ENCODE measurements at places on chromosomes 7 and 10.

DNA sequence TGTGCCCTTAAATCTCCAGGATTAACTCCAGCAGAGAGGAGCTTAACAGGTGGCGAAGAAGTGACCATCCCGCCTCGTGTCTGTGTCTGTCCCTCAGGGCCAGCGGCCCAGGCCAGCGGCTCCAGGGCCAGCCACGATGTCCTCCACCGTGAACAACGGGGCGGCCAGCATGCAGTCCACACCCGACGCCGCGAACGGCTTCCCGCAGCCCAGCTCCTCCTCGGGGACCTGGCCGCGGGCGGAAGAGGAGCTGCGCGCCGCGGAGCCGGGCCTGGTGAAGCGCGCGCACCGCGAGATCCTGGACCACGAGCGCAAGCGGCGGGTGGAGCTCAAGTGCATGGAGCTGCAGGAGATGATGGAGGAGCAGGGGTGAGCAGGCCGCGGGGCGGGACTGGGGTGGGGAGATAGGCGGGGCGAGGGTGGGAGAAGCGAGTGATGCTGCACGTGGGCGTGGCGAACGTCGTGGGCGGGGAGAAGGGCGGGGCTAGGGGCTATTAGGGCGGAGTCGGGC is 33.3 kb downstream of the SRRM3 start:
- peak; percentile 62 for DNase-seq

DNA sequence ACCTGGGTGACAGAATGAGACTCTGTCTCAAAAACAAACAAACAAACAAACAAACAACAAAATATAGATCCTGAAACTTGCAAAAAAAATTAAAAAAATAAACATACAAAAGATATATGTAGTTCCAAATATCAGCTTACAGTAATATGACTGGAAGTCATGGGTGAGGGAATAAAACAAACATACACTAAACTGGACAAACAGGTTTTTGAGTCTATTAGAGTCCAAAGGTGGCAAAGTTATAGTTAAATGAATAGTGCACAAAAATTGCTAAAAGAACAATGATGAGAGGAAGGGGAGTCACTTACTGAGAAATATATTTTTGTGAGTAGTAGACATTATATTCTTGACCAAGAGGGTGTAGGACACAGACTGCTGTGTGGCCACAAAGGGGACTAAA is 16.7 kb upstream of the RSBN1L start:
- DNase-seq = no peak

DNA sequence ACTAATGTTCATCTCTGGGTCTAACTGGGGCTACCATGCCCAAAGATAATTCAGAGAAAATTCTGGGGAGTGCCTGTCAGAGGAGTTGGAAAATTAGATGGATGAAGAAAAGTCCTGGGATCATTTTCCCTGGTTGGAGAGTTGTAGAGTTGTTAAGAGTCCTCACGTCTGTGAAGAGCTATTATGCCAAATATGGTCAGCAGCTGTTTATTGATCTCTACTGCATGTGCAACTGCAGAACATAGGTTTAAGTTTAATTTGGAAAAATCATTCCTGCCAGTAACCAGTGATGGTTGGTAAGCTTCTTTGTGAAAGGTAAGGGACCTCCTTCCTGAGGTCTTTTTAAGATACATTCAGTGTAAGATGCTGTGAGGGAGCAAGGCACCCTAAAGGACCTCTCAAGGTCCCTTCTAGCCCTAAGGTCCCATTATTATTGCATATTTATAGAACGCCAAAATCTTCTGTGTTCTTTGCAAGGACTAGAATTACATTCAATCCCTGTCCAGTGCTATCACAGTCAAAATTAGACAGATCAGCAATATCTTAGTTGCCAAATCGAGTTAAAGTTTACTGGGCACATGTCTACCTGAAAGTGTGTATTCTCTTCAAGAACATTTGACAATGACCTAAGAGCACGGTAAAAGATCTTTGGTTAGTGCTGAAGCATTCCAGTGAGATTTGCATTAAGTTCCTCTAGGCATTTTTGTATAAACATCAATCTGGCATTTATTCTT is 62.7 kb downstream of the VTI1A start:
- DNase-seq = no peak

- no peak for DNase-seq
Observed at GRCh38 chr10:48708144-48708543, 23.5 kb downstream of the WDFY4 start.

GRCh38 chr7:69693042-69693441 is 94.8 kb downstream of the AUTS2 start:
- no peak for DNase-seq

- no peak for DNase-seq
Observed at GRCh38 chr7:125390981-125391380, 461.4 kb upstream of the POT1 start.

GRCh38 chr10:79026806-79027146 is 42.0 kb upstream of the ZMIZ1 start:
- DNase-seq = no peak

DNA sequence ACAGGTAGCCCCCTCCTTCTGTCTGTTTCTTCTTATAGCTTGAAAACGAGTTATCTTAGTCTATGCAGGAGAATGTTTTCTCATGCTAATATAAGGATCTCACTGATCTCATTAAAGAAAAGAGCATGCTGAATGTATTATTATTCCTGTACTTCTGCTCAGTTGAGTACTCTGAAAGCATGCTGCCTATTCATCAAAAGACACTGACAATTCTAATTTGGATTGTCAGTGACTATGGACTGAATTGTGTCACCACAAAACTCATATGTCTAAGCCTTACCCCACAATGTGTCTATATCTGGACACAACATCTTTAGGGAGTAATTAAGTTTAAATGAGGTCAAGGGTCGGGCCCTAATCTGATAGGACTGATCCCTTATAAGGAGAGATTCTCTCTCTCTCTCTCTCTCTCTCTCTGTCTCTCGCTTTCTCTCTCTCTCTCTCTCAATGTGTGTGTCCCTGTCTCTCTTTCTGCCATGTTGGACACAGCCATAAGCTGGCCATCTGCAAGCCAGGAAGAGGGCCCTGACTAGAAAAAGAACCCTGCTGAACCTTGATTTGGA is 98.4 kb downstream of the GNAT3 start:
- DNase-seq = no peak

DNA sequence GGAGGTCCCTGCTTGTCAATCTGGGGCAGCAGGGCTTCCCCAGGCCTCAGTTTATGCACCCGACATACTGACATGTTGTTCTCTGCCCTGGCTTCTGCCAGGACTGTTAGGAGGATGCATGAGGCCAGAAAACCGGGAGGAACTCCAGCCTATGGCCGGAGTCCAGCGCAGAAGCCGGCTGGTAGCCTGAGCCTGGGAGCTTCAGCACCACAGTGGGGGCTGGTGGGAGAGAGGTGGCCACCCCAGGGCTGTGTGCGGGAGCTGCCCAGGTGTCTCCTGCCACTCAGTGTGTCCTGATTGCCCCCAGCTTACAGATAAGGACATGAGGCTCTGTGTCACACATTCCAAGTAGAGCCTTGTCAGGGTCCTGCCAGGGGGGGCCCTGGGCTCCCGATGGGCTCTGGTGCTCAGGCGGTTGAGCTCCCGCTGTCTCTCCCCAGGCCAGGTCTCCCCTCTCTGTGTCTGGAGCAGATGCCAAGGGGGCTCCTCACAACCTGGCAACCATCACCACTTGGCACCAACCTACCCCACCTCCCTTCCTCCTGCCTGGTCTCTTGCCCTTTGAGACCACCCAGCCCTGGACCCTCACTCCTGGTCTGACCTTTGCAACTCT is 32.3 kb downstream of the PPIF start:
- DNase-seq = no peak

GRCh38 chr10:96387601-96388000 is 28.8 kb upstream of the OPALIN start:
- no peak for DNase-seq

DNA sequence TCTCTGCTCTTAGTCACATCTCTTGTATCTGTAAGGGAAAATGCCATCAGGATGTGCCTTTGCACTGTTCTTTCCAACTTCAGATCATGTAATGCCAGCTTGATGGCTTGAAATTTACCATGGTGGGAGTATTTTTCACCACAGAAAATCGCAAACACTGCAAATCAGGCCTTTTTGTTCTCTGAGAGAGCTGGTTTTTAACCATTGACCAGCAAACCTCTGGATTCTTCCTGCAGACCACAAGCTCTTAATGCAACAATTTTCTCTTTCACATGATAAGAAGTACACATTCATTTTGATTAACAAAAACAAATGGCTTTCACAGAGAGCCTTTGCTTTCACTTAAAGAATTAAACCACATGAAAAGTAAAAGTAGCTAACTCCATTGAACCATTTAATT is 145.4 kb upstream of the NEBL start:
- no peak for DNase-seq

GRCh38 chr10:18659819-18660535 is 746 bp downstream of the ARL5B start:
- DNase-seq = peak; percentile 25

- DNase-seq = no peak
Observed at GRCh38 chr10:33838731-33839130, 504.3 kb upstream of the NRP1 start.

DNA sequence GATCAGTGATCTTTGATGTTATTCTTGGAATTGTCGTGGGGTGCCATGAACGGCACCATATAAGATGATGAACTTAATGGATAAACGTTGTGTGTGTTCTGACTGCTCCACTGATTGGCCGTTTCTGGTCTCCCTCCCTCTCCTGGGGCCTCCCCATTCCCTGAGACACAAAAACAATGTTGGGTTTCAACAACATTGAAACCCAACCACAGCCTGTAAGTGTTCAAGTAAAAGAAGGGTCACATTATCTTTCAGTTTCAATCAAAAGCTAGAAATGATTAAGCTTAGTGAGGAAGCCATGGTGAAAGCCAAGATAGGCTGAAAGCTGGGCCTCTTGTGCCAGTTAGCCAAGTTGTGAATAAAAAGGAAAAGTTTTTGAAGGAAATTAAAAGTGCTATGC is 19.5 kb downstream of the EN2 start:
- no peak for DNase-seq

DNA sequence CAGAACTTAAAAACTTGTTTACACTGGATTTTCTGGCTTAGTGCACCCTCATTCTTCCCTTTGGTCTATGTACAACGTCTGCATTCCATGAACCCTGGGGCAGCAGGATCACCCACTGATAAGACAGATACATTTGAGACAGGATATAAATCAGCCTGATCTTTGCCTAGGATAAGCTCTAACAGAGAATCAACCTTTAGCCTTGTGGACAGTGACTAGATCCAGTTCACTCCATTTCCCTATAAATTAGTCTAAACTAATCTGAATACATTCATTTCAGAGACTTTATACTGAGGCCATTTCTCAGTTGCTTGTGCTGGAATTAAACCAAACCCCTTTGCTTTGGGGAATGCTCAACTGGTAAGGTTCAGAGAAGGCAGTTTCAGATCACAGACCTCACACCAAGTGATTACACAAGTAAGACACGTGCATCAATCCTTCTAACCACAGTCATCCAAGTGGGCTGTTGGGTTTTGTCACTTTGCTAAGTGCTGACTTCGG is 639.8 kb upstream of the FZD8 start:
- peak; percentile 30 for DNase-seq

GRCh38 chr7:36116347-36117202 is 36.5 kb upstream of the EEPD1 start:
- DNase-seq = peak; percentile 38

GRCh38 chr10:67663449-67664087 is 32.4 kb downstream of the CTNNA3 start:
- no peak for DNase-seq

- no peak for DNase-seq
Observed at GRCh38 chr10:97907211-97907610, 57.6 kb downstream of the GOLGA7B start.

- peak; percentile 99 for DNase-seq
Observed at GRCh38 chr7:80634505-80634904, 3.9 kb upstream of the CD36 start.

DNA sequence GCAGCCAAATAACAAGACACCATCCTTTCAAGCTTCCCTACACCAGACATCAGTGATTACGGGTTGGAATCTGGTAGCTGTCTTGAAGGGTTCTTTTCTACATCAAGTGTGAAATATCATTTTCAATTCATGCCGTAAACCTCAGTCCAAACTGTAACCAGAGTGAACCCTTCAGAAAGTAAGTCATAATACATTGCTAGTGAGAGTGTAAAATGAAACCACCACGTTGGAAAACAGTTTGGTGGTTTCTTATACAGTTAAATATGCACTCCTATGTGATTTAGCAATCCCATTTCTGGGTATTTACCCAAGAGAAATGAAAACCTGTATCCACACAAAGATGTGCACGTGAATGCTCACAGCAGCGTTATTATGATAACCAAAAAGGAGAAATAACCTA is 25.6 kb upstream of the ZC3HAV1L start:
- no peak for DNase-seq

- DNase-seq = no peak
Observed at GRCh38 chr10:3838460-3839437, 53.7 kb upstream of the KLF6 start.

GRCh38 chr10:33453081-33454025 is 118.9 kb upstream of the NRP1 start:
- DNase-seq = peak; percentile 86

GRCh38 chr10:121252756-121253155 is 345.5 kb downstream of the FGFR2 start:
- no peak for DNase-seq

GRCh38 chr7:80131675-80132435 is 2.8 kb upstream of the GNAI1 start:
- no peak for DNase-seq

GRCh38 chr7:15228831-15229230 is 326.3 kb upstream of the DGKB start:
- DNase-seq = no peak

GRCh38 chr10:97573672-97574071 is 1.1 kb downstream of the ANKRD2 start:
- DNase-seq = no peak

DNA sequence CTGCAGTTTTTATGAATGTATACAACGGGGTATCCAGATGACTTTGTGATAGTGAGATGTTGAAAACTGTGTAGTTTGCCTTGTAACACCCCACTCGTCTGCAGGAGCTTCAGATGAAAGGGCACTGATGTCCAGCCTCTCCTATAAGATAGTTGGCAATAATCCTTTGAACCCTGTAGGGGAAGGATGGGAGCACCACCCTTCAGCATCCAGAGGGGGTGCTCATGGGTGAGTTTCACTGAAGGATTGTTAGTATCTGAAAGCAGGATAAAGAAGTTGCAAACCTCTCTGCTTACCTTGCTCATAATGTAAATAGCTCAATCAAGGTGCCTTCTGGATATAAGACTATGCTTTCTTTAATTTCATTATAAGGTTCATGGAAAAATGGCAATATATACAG is 201.5 kb downstream of the TMEM178B start:
- DNase-seq = no peak

DNA sequence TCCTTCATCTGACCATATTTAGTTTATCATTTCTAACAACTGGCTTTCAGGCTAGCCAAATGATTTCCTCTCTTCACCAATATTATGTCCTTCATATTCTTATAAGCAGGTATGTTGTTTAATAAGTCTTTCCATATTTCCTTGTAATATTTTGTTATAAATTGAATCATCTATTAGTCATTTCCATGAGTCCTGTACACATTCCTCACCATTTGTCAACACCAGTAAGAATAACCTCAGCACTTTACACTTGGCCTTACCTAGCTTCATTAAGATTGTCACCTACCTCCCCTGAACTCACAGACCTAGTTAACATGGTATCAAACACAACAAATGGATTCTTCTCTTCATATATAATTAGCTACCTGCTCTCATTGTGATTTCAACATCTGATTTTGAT is 282.3 kb downstream of the SEMA3D start:
- DNase-seq = peak; percentile 48

All from HCEC 1CT (cell line).